Left forelimb (tissue), 1 donor: ENCODE measurements at places on chromosomes 1 and 21.

- no peak for DNase-seq
Measured at GRCh38 chr1:147741065-147741464, 19.3 kb downstream of the GJA5 start.

DNA sequence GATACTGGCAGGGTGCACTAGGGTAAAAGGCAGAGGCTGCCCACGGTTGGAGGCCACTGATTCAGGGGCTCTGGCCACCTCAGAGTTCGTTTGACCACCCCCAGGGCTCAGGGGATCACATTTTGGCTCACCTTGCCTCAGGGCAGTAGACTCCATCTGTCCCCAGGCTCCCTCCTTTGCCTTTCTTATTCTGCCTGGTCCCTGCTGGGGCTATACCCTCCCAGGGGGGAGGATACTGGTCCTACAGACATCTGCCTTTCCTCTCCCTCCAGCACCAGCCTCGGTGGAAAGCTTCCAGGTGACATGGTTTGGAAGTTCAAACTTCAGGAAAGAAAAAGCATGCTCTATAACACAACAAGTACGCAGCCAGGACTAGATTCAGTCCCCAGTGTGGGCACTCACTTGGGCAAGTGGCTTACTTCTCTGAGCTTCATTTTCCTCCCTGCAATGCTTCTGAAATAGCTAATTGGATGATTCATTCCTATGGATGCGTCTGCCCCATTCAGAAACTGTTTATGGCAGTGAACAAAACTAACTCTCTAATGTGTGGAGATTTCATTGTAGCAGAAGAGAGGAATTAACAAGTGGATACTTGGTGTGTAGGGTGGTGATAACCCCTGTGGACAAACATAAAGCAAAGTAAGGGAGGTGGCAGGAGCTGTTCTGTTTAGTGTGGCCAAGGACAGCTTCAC, 154.8 kb downstream of the TRABD2B start:
- no peak for DNase-seq

DNA sequence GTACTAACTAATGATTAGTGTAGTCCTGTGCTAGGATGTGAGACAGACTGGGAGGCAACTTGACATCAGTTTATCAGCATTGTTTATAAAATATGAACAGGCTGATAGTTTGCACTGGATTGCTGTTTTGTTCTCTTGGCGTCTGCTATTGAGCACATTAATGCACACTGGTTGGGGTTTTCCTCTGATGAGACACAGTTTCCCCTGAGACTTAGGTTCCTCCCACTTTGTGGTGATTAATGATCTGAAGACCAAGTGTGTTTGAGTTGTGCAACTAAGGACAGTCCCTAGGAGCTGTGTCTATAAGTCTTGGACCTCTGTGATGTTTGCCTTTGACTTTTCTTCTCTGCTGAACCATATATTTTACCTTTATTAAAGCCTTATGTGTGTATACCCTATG, 1015.4 kb downstream of the AMY1C start:
- DNase-seq, result no peak

DNA sequence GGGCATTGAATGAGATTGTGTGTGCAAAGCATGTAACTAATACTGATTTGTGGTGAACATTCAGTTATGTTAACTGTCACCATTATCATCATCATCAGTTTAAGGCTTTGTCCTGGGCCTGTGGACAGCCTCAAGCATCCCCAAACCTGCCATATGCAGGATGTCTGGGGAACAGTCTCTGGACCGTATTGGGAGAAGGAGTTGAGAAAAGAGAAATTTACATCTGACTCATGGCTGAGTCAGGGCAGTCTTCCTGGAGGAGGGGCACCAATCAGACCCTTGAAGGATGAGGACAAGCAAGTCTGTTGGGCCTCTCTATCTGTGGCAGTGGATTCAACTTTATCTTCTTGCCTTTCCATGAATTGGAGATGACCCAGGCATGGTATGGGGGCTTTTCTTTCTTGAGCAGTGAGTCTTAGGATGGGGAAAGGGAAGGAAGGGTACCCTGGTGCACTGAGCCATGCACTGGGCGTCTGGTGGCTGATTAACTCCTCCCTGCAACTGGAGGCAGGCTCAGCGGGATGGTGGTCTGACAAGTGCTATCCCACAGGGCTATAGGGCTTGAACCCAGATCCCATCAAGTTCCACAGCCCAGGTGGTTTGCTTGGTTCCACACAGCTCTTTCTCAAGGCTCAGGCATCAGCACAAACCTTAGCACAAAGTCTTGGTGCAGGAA, 2.9 kb downstream of the PADI3 start:
- DNase-seq, result no peak

GRCh38 chr21:44614161-44614631, 2.3 kb downstream of the KRTAP10-8 start:
- DNase-seq, result no peak

GRCh38 chr1:246801241-246802020, 77.2 kb downstream of the SCCPDH start:
- no peak for DNase-seq

DNA sequence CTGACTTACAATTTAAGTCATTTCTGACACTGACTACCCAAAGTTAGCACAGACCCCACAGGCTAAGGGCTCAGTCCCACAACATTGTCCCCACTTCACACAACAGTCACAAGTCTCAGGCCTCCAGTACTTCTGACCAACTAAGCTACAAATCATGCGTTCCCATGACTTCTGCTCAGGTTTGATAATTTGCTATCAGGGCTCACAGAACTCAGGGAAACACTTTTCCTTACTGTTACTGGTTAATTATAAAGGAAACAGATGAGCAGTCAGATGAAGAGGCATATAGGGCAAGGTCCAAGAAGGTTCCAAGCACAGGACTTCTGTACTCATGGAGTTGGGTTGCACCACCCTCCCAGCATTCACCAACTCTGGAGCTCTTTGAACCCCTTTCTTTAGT, 151.2 kb upstream of the TNR start:
- no peak for DNase-seq

DNA sequence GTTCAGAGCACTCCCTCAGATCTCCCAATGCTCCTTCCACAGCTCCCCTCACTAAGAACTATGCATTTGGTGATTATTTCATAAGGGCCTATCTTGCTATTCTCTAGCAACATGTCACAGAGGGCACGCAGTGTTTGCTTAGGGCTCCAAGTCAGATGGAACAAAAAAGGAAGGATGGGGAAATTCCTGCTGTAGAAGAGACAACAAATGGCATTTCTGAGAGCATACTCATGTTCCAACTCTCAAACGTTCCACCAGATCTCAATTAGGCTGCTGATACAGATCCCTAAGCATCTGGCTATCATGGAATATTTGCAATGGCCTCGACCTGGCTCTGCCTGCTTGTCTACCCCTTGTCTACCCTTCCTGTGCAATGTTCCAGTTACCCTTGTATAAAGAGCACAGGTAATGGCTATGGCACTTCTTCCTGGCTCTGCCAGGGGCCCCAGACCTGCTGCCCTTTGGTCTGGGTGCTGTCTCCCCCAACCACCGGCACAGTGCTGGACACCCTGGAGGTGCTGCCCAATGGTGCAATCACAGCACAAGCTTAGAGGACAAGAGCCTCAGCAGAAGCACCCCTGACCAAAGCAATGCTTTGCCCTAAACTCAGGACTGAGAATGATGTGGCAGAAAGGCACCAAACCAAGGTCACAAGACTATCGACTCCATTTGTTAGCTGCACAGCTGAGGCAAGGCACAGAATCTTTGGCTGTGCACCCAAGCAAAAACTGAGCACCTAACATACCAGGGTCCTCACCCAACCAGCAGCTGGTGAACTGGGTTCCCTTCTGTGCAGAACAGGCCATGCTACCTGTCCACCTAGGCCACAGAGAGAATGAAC, 3.6 kb downstream of the PARP1 start:
- no peak for DNase-seq

GRCh38 chr1:53919675-53920066, 25.7 kb downstream of the DIO1 start:
- DNase-seq, result no peak

DNA sequence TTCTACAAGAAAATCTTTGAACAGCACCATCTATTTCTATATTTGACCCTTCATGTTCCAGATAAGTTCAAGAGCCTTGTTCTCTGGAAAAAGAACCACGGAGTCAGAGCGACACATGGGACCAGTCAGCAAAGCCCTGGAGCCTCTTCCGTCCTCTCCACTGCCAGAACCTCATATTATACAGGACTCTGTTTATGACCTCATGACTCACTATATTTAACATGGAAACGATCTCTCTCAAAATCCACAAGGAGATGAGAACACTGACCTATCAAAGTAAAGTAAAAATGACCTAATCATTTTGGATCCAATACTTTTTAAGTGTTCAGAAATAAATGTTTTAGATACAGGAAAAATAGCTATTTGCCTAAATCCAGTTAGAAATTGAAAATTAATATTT, 124.6 kb upstream of the KRTAP19-8 start:
- DNase-seq, result no peak

DNA sequence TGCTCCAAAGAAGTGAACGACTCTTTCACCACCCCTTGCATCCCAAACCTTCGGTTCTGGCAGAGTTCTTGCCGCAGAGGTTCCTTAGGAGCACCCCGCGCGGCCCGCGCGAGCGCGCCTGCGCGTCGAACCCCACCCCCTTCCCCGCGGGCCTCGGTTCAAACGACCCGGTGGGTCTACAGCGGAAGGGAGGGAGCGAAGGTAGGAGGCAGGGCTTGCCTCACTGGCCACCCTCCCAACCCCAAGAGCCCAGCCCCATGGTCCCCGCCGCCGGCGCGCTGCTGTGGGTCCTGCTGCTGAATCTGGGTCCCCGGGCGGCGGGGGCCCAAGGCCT, at the start of gene C1orf56:
TSS of gene C1orf56 (plus strand) at position 161 of the 334 bp plus-strand sequence. CDS start at position 258, 97 bp downstream.
- peak; percentile 87 for DNase-seq

DNA sequence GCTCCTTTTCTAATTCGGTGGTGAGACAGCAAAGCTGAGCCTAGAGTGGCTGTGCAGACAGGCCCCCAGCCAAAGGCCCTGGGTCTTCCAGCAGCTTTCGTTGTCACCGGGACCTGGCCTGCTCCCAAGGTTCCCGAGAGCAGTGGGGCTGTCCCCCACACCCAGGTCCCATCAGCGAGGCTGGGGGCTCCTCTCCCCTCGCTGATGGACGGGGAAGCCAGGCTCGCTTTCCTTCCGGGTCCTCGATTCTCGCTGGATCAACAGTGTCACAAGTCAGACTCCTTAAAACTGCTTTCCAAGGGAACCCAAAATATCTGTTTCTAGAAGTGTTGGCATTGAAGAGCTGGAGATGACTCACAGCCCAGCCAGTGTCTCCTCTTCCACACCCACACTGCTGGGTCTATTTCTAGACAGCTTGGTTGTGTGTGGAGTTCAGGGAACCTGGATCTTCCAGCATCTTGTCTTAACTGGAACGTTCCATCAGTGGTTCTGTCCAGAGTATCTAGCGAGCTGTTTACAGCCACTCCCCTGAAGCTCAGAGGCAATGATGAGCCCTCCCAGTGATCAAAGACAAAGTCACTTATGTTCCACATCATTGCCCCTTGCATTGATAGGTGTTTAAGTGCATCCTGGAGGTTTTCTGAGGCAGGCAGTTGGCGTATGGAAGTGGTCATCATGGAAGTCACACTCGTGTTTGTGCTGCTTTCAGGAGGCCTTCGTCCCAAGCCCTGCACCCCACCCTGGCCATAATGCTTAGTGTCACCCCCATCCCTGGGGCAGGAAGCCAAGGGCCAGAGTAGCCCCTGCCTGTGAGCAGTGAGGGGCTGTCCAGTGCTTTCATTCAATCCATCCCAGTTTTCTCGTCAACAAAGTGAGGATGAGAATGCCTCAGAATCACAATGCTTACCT, 35.2 kb downstream of the RRP1 start:
- DNase-seq, result peak; percentile 37

DNA sequence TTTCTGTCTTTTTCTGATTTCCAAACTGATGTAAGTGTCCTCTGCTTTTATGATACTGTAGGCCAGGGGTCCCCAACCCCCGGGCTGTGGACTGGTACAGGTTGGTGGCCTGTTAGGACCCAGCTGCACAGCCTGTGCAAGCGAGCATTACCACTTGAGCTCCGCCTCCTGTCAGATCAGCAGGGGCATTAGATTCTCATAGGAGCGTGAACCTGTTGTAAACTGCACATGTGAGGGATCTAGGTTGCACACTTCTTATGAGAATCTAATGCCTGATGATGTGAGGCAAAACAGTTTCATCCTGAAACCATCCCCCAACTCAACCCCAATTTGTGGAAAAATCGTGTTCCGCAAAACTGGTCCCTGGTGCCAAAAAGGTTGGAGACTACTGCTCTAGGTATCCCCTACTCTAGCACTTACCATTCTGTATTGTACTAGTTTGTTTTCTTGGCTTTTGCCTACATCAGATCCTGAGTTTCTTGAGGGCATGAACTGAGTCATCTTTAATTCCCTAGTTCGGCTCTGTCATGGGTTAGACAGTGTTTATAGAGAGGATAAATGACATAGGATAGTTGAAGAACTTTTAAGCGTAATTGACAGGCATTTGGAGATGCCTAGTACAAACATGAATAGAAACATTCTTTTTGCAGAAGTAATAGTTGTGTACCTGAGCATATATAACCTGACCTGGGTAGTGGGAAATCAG, 4.1 kb downstream of the ABCD3 start:
- no peak for DNase-seq

DNA sequence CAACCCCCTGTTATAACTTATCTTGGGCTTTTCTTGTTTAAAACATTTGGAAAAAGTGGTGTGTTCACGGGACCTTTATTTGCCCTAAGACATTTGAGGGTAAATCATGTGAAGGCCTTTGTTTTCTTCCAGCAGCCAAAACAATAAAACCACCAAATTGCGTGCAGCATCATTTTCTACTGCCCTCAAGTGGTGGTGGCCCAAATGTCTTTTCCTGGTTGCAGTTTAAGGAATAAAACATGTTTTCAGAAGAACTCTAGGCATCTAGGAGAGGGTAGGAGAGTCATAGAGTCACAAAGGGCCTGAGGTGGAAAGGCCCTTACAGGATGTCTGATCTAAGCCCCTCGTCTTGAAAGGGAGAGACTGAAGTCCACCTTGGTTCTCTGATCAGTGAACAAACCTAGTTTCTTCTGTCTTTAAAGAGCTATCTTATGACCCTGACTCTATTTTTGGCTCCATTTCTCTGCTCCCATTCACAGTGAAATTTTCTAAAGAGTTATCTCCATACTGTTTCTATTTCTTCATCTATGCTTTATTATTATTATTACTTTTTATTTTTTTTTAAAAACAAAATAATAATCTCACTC, 16.0 kb upstream of the EPS15 start:
- no peak for DNase-seq

DNA sequence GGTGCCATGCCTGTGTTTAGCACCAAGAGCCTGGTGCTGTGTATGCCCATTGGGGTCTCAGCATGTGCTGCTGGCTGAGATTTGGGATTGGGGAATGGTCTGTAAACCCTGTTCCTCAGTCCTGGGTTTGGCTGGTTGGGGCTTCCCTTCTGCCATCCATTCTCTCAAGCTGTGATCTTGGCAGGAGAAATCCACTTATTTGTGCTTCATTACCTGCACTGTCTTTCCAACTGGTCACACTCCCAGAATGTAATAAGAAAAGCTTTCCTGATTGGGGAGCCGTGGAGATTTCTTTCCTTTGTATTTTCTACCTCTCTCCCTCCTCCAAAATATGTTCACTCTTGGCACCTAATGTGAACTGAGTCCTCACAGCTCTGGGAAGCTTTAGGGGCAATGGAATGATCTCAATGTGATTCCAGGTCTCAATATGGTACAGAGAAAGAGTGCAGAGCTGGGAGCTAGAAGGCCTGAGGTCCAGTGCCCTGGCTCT, 23.0 kb upstream of the KCNA10 start:
- DNase-seq, result no peak

GRCh38 chr21:31731056-31731856, 662 bp downstream of the SCAF4 start:
- DNase-seq, result peak; percentile 73
